ENCODE measurements at places on chromosomes 3 and 15.

DNA sequence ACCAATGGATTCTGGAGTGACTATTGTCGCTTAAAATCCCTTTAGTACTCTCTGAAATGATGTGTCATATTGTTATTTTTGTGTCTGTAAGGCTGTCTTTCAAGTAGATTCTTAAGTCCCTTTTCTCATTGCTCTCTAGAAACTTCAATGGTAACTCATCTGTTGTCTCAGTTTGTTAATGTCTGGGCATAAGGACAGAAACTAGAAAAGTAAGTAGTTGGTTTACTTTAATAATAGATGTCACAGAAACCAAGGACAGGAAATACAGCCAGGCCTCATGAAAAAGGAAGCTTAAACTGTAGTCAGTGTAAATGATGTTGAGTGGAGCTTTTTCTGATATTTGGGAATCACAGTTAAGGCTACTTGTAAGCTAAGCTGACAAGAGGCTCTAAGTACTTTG is 730.2 kb upstream of the DPPA4 start:
- DNase-seq: no peak

DNA sequence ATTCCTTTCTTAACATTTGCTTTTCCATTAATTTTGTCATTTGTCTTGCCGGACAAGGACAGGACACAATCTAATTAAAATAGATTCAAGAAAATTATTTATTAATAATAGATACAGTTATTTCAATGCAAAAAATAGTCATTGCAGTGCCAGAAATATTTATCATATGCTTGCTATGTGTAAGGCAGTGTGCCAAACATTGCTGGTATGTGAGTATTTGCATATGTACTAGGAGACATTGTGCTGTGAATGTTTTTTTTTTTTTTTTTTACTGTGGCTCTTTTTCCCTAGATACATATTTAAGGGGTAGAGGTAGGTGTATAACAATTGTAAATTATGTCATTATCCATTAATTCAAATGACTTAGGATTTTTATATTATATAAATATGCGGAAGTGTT is 23.3 kb downstream of the SPRED1 start:
- no peak for DNase-seq

DNA sequence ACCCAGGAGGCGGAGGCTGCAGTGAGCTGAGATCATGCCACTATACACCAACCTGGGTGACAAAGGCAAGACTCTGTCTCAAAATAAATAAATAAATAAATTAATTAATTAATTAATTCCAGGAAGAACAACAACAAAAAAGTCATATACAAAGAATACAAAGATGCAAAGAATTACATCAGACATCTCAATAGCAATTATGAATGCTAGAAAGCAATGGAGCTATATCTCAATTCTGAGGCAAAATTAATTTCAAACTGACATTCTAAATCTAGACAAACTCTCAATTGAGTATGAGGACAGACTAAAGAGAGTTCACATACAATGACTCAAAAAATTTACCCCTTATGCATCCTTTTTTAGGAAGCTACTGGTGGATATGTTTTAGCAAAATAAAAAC is 69.6 kb upstream of the CTNNB1 start:
- no peak for DNase-seq

DNA sequence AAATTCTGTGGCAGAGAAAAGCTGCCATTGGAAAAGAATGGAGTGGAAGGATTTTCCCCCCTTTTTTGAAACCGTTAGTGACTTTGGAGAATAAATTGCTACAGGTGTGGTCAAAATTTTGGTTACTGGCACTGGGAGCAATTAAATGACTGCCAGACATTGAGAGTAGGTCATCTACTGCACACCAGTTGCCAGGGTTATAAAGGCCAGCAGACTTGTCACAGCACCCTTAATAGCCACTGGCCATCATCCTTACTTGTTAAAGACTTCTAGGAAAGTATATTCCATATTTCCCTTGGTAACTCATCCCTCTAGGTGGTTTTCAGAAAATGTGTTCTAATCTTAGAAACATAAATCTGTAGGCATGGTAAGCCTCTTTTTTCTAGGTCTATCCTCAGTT is 8.0 kb downstream of the PIK3CA start:
- no peak for DNase-seq

DNA sequence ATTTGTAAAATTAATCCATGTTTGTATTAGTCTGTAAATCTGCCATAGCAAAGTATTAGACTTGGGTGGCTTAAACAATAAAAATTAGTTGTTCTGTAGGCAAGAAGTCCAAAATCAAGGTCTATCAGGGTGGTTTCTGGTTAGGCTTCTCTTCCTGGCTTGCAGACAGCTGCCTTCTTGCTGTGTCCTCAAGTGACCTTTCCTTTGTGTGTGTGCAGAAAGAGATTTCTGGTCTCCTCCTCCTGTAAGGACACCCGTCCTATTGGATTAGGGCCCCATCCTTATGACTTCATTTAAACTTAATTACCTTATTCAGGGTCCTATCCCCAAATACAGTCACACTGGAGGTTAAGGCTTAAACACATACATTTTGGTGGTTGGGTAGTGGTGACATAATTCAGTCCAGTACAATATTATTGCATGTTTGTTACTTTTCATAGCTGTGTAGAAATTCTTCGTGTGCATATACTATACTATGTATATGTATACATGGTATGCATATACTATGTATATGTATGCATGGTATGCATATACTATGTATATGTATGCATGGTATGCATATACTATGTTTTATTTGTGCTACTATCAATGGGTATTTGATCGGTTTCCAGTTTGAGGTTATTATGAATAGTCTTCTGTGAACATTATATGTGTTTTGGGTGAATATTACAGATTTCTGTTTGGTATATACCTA is 57.9 kb upstream of the RNU6-1 start:
- DNase-seq: no peak

DNA sequence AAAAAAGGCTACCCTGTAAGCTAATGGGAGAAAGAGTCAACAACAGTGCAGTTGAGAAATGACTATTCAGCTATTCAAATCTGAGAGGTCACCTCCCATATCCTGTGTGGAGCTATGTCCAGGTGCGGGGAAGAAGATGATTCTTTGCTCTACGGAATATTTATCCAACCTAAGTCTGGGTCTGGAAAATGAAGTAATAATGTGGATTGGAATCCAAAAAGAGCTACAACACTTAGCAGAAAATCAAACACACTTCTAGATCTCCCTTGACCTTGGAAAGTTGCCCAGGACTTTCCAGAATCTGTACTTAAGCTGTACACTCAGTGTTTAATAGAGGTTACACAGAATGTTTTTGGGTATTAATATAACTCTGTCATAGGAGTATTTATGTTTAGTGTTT is 251.9 kb downstream of the NAALADL2 start:
- DNase-seq: no peak
